ENCODE measurements at places on chromosomes 1 and 21.
A peak's percentile ranks its signal among the peaks of the same experiment; 100 is the strongest.

DNA sequence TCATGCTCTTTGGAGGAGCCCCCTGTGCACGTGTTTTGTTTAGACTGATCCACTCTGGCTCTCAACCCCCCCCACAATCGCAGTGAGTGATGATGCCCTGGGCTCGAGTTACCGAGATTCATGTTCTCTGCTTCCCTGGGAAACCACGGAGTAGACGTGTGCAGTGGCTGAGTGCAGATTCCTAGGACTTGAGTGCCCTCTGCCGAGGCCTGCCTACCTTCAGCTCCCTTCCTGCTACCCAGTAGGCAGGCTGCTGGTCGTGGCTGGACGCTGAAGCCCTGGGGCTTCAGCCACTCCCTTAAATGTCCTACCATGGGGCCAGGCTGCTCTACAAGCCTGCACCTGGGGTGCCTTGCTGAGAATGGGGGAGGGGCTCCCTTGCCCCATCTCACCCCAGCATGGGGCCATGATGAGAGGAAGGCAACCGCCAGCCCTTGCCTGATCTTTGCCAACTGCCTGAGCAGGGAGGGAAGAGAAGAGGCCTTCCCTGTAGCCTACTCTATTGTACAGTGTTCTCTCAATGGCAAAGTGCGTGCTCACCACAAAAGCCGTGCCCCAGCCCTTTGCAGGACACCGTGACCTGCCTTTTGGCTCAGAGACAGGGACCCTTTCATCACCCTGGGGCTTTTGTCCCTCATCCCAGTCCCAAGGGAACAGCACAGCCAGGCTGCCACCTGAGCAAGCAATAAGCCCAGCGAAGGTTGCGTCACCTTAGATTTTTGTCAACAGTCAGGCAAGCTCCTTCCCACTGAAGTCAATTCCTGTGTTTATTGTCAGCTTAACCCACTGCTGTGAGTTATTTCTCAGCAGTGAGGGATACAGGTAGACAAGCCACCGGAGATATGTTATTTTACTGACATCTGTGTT, 4.1 kb upstream of the GRIK3 start:
- peak; percentile 4 for DNase-seq

GRCh38 chr1:37765916-37766664, 1.2 kb upstream of the EPHA10 start:
- DNase-seq = no peak

DNA sequence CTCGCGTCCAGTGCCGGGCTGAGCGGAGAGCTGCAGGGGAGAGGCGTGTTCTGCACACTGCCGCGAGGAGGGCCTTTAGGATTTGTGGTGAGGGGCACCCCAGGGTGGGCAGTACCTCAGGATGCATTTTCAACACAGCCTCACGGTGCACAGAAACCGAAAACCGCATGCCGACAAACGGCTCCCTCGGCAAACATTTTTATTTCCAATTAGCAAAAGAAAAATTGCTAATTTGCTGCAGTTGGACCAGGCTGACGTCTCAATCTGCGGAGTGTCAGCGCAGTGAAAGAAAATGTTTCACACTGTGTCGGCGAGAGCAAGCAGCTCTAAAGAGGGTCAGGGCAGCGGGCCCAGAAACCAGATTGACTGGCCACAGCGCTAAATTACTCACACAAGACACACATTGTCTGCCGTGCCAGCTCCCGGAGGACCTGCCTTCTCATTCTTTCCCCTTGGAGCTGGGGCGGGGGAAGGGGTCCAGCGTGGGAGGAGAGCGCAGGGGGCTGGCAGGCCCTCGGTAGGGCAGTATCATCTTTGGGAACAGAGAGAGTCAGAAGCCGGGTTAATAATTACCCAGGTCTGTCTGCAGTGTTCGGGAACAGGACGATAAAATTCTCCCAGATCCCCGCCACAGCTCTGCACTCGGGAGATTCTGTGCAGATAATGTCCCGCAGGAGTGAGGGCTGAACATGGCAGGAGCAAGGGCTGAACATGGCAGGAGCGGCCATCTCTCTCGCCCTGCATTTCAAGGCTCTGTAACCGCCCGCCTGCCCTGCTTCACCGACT, 150.2 kb downstream of the PRDM16 start:
- DNase-seq = no peak

- no peak for DNase-seq
Measured at GRCh38 chr1:148309940-148310500, 157.9 kb upstream of the NBPF11 start.

DNA sequence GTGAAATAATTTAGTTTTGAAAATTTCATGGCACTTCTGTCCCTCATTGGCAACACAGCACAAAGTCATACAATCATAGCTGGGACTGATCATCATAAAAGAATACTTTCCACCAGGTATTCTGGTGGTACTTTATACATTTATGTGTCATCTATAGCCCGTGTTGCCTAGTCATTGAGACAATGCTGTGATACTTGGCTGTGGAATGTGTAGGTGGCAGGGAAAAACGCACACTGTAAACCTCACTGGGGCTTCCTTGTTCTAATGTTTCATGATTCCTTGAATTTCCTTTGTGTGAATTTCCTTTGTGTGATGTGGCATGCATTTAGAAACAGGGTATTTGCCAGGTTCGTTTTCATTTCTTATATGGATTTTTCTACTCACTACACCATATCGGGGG, 118.3 kb downstream of the FMN2 start:
- no peak for DNase-seq

DNA sequence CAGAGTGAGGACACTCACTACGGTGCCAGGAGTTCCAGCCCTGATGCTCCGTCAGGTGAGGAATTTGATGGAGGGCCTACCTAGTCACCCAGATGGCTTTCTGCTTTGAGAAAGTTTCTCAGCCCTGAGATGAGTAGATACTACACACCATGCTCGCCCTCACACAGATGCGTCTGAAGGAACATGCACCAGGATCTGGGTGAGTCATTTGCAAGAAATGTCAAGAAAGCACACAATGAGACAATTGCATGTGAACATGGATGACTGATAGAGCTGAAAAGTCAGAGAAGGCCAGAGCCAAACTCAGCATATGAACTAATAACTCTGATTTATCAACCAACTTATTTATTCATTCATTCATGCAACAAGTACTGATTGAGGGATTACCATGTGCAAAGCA, 483.9 kb downstream of the OMA1 start:
- DNase-seq = no peak

- DNase-seq = no peak
Measured at GRCh38 chr1:228089519-228090380, 7.2 kb downstream of the ARF1 start.

DNA sequence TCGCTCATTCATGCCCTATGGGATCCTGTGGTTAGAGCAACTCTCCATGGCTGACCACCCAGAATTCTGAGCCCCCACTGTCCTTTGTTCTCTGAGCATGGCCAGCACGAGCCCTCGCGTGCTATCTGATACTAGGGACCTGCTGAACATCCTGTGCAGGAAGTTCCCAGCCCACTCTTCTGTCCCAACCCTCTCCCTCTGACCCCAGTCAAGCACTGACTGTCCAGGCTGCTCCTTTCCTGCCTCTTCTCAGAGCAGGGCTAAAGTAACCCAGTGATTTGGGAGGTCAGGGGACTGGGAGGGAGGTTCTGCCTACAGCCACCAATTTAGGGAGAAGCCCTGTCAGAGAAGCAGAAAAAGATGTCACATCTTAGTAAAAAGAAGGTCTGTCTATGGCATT, 21.2 kb downstream of the CYP4B1 start:
- DNase-seq = no peak

DNA sequence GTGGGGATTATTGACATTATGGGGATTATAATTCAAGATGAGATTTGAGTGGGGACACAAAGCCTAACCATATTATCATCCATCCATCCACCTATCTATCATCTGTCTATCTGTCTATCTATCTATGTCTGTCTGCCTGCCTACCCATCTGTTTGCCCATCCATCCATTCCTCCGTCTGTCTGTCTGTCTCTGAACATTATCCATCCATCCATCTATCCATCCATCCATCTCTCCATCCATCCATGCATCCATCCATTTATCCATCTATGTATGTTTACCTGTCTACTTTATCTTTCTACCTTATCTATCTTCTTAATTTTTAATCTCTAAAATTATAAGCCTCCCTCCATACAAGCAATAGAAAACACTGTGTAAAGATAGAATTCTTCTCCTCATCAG, 47.4 kb downstream of the SH3BGR start:
- DNase-seq = no peak

DNA sequence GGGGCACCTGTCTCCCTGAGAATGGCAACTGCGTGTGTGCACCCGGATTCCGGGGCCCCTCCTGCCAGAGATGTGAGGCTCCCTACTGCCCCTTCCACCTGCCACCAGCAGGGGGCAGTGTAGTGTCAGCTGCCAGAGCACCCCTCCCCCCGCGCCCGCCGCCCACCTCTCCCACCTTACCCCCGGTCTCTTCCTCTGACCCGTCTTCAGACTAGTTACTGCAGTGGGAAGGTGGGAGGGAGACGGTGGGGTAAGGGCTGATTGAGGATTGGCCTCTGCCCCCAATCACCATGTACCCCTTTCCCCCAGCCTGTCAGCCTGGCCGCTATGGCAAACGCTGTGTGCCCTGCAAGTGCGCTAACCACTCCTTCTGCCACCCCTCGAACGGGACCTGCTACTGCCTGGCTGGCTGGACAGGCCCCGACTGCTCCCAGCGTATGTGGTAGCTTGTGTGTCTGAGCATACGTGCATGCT, 10.1 kb upstream of the LRRC71 start:
- DNase-seq = no peak

- no peak for DNase-seq
Measured at GRCh38 chr1:203308923-203309331, 3.6 kb downstream of the BTG2 start.

- DNase-seq = no peak
Measured at GRCh38 chr1:177340601-177341067, 169.9 kb downstream of the BRINP2 start.

DNA sequence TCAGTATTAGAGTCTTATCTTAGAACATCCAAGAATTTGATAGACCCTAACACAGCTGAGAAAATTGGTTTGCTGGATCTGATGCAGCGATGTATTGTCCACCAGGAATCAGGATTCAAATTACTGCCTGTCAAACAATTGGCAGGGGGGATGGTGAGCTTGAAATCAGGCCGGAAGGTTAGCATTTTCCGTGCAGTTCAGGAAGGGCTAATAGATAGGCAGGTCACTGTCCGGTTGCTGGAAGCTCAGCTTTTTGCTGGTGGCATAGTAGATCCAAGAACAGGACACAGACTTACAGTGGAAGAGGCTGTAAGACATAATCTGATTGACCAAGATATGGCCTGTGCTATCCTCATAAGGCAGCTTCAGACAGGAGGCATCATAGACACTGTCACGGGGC, 127.2 kb downstream of the MACF1 start:
- no peak for DNase-seq

- DNase-seq = no peak
Measured at GRCh38 chr1:162561616-162562469, at the start of gene UAP1. Gene UAP1 (plus strand): TSS chr1:162561722. CDS start chr1:162566069, 4,347 bp downstream.

- no peak for DNase-seq
Measured at GRCh38 chr1:115258302-115258866, 79.7 kb downstream of the NGF start.

DNA sequence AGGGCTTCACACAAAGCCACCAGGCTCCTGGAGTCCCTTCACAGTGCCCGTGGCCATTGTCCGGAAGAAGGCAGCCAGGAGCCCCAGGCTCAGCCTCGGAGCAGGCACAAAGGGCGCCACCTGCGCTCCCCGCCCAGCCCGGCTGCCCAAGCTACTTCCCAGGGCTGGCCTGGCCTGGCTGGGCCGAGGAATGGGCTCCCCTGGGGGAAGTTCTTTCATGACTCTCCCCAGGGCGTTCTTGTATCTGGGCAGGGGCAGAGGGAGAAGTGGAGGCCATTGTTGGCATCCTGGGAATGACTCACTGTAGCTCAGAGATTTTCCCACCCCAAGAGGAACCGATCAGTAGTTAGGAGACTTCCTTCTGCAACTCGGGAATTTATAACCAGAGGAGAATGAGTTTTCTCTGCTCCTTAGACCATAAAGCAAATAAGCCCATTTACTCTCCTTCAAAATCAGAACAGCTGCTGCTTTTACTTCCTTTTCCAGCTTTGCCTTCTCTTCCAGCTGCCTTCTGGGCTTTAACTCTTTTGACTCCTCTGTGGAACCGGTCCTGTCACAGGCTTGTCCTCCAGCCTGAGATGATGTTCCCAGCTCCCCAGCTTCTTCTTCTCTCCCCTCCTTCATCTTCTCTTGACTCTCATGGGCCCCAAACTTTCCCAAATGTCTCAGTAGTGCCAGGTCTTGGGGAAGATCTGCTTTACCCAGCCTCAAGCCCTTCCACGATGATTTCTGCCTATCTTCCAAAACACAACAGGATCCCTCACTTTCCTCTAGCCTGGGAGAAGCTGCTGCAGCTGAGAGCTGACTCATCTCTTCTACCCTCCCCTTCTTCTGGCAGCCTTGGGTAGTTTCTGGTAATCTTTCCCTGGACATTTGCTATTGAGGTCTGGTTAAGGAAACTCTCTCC, 118.7 kb upstream of the CD34 start:
- peak; percentile 47 for DNase-seq

DNA sequence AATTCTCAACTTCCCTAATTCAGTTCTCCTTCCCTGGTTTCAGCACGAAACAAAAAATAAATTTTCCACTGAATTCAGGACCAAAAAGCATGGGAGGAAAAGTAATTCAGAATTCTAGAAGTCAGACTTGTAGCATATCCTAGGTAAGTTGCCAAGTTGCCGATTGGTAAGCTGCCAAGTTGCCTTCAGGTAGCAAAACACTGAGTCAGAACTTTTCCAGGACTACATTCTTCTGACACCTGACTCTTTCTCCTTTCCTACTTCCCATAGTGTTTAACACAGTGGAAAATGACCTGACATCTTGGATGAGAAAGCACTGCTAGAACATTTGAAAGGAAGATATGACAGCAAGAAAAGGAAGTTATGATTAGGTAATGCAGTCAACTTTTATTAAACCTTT, 322.8 kb downstream of the SPATA17 start:
- DNase-seq = no peak

GRCh38 chr1:154258784-154259183, 13.6 kb upstream of the HAX1 start:
- DNase-seq = no peak

- DNase-seq = no peak
Measured at GRCh38 chr1:183911285-183911684, 106.4 kb downstream of the RGL1 start.

- DNase-seq = no peak
Measured at GRCh38 chr1:20442920-20443625, 42.9 kb downstream of the CAMK2N1 start.

- DNase-seq = peak; percentile 31
Measured at GRCh38 chr21:18153063-18153462, 91.6 kb upstream of the CHODL start.

GRCh38 chr1:117176579-117176978, 34.1 kb downstream of the VTCN1 start:
- DNase-seq = no peak

- DNase-seq = no peak
Measured at GRCh38 chr1:30879126-30879786, 29.3 kb downstream of the SDC3 start.

- no peak for DNase-seq
Measured at GRCh38 chr1:226846786-226847185, 23.6 kb upstream of the PSEN2 start.

- DNase-seq = no peak
Measured at GRCh38 chr1:175232335-175232734, 39.8 kb upstream of the KIAA0040 start.
